Endothelial cell (in vitro differentiated cells): ENCODE measurements at places on chromosomes 2 and 18. TPM values are rescaled to one million over a fixed set of nuclear protein-coding genes. Genes with fewer than 3 reads are reported as not detected.

DNA sequence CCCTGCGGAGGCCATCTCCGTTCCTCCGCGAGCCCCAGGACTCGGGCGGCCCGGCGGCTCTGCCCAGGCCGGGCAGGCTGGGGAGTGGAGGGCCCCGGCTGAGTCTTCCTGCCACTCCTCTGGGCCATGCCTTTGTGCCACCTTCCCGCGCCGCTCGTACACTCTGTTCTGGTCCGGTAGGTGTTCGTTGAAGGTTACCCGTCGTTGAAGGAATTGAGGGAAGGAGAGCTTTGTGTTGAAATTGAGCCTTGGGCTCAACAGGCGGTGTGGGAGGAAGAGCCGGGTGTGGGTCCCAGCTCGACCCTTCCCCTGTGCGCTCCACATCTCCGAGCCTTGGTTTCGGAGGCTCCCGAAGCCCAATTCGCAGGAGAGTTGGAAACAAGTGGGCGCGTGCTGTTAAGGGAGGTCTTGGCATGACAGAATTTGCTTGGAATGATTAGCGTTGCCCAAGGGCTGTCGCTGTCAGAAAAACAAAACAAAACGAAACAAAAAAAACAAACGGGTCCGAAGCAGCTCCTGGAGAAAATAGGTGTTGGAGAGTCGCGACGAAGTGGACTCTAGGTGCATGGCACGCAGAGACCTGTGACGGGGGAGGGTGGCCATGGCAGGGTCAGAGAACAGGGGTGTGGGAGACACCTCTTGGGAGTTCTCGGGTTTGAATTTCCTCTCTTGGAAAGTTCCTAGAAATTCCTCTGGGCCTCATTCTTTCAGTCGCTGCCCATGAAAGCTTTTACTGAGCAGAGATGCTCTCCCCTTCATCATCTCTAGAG lies 1.2 kb upstream of the MZT2A start:
- DNase-seq = peak; percentile 29

- no peak for DNase-seq
Observed at GRCh38 chr2:38201784-38202183, 125.8 kb upstream of the CYP1B1 start.

Gene CBLN2
- not detected for total RNA-seq

Gene SERPINB13
- not detected for total RNA-seq

- DNase-seq = no peak
Observed at GRCh38 chr2:218393750-218394290, 5.8 kb upstream of the CTDSP1 start.

Gene SERPINB2
- total RNA-seq = not detected

Gene NEB
- 0.64 TPM for total RNA-seq

DNA sequence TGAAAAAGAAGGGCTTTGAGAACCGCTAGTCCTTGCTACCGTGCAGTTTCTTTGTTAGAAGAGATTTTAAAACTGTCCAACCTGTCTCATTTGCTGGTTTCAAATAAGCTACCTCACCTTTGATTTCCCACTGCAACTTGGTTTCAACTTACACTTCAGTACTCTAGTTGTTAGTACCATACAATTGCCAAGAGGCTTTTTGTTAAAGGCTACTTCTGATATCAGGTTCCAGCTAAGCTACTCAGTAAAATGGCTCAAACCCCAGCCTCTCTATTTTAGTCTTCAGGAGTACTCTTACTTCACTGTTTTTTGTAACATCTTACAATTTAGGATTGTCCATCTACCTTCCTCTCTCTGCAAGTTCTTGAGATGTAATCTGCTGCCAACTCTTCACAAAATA lies 91.6 kb downstream of the INO80D start:
- no peak for DNase-seq

Gene GCKR
- 0.59 TPM for total RNA-seq

Gene GPR45
- 0.21 TPM for total RNA-seq

- DNase-seq = no peak
Observed at GRCh38 chr18:61890344-61890743, 2.5 kb downstream of the RNF152 start.

- no peak for DNase-seq
Observed at GRCh38 chr18:50192995-50193795, 1.8 kb downstream of the MYO5B start.

DNA sequence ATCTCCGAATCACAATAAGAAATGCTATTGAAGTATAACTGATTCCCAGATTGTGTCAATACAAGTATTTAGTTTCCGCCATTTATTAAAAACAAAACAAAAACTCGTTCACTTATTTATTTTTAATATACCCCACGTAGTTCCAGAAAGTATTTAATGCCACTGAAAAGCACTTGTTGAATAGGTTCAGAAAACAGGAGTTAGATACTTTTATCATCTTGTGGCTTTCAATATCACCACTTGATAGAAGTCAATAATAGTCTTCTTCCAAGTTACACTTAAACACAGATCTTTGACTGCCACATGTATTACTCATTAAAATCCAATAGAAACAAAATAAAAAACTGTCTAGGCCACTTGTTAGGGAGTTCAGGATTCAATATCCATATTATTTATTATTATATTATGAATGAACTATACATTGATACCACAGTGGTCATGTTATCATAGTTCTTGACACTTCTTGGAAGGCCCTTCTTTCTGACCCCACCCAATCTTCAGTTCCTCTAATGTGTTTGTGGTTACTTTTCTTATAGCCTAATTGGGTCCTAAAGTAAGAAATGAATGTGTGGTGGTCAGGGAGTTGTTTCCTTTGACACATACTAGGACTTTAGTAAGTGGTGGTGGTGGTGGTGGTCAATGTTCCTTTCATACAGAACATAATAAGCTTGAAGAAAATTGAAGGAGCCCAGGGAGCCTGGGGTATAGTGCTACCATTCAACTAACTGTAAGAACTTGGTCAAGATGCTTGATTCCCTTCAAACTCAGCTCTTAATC lies 221.3 kb upstream of the ITGA4 start:
- no peak for DNase-seq

GRCh38 chr2:177735318-177735803 lies 337.2 kb downstream of the PDE11A start:
- DNase-seq = no peak
